ENCODE measurements at places on chromosomes 6 and 20.

- DNase-seq, result no peak
Measured at GRCh38 chr6:130655586-130655985, 171.6 kb upstream of the SMLR1 start.

DNA sequence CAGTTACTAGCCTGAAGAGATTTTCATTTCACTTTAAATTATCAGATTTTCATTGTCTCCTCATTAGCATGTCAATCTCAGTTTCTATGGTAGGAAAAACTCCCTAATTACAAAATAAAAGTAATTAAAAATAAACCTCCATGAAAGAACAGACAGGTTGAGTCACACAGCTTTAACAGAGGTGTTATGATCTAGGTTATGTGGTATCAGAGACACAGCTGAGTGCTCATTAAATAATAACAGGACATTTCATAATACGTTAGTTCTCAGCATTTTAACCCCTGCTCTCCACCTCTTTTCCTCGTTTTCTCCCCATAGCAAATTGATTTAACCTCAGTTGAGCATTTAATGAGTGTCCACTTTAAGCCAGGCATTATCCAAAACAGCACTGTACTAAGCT lies 21.9 kb downstream of the TPBG start:
- no peak for DNase-seq

DNA sequence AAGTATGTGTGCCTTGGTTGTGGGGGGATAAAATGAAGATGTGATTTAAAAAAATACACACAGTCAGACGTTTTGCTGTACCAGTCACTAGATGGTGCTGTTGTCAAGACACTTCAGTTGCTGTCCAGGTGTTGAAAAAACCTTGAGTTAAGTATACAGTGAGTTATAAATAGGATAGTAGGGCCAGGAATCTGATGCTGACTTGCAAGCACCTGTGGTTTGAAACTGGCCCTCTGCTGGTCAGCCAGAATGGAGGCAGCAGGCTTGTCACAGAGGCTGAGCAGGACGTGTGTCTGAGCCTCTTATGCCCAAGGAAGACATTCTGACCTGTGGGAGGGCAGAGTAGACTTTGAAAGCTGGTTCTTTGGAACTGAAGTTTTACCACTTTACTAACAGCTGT lies 27.8 kb downstream of the RNF8 start:
- peak; percentile 61 for DNase-seq

DNA sequence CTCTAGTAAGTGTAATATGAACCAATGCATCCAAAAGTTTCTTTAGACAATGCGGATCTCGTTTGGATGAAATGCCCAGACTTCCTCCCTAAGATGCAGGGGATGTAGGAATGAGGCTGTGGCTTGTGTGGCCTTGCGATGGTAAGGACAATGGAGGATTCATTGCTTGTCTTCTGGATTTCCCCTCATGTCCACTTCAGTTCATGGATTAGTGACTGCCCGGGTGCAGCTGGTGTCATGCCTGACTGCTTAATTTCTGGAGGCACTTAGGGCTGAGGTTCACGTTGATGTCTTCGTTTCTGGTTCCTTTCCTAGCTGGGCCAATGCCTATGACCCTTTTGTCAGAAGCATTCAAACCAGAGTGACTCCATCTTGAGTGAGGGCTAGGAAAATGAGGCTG lies 93.8 kb downstream of the SCP2D1 start:
- no peak for DNase-seq

GRCh38 chr6:835476-836160 lies 142.7 kb upstream of the EXOC2 start:
- peak; percentile 32 for DNase-seq

GRCh38 chr6:146928503-146928902 lies 275.7 kb upstream of the STXBP5 start:
- DNase-seq, result no peak
